ENCODE measurements at places on chromosomes 4 and X.
A peak's percentile ranks its signal among the peaks of the same experiment; 100 is the strongest.

GRCh38 chrX:130877892-130878341 lies 25.1 kb downstream of the ENOX2 start:
- no peak for DNase-seq

DNA sequence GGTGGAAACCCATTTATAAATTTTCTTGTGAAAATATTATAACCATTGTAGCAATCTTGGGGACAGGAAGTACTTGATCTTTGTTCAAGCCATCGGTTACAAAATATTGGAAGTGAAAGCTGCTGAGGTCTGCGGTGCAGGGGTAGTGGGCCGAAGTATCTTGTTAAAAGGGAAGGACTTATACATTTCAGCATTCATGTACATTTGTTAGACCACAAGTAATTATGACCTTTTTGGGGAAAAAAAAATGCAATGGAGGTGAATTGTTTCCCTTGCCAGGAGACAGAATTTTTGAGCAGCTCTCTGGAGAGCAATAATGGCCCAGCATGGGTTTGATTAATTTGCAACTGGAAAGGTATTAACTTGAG lies 121.3 kb downstream of the EGF start:
- DNase-seq = no peak

- no peak for DNase-seq
Observed at GRCh38 chrX:134691453-134691852, 33.2 kb upstream of the PLAC1 start.

DNA sequence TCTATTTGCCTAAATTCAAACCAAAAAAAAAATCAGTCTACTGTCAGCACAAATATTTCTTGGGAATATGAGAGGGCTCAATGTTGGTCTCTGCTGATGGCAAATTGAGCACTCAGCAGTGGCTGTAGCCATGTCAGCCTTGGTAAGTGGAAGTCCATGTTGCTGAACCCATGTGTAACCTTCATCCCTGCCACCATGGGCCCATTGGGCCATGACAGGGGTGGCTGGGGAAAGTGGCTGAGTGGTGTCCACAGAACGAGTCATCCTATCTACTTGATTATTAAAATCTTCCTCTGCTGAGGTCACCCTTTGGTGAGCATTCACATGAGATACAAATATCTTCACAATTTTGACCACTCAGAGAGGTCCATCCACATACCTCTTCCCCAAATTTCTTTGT lies 56.8 kb upstream of the FAM9B start:
- DNase-seq = no peak

DNA sequence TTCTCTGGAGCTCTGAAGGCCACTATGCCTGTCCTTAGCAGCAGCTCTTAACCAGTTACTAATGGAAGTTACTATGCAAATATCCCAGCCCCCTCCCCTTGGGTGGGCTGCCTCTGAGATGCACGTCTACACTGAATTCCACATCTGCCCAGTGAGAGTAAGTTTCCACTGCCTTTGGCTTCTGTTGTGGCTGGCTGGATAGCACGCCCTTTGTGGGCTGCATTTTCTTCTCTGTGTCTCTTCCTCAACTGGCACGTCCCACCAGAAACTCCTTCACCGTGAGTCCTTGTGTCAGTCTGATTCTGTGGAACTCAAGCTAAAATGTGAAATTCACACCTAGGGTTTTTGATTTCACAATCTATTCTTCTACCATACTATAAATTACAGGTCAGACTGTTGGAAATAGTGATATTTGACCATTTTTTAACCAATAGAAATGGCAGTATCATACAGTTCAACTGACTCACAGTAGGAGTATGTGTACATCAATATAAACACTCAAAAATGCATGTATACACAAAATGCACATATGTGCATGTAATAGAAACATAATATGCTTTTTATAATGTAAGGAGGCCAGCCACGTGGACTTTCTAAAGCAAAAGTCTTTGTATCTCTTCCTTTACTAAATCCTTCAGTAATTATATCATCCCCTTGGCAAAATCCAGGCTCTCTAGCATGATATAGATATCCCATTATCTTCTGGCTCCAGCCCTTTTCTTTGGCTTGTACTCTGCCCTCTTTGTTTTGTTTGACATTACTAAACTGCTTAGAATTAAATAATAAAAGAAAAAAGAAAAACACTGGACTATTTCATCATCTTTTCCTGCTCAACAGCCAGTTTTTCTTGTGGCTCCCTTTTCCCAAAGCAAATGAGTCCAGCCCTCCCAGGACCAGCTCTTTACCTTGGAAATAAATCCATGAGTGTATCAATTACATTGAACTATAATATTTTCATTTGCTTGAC lies 33.2 kb upstream of the LDB2 start:
- no peak for DNase-seq

GRCh38 chr4:11768251-11768972 lies 339.7 kb upstream of the HS3ST1 start:
- DNase-seq = no peak

GRCh38 chr4:32417113-32417704 lies 1697.0 kb downstream of the PCDH7 start:
- no peak for DNase-seq

DNA sequence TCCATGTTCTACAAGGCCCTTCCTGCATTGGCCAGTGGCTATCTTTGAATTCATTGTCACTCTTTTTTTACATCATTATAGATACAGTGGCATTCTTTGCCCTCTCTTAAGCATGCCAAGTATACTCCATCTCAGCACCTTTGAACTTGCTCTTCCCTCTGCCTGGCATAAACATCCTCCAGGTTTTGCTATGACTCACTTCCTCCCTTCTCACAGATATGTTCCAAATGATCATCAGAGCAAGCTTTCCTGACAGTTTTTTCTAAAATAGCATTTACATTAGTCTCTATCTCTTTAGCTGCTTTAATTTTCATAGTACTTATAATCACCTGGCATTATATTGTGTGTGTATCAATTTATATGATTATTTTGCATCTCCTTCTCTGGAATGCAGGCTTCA lies 553.3 kb upstream of the MAGEB2 start:
- DNase-seq = no peak

GRCh38 chrX:16842684-16843083 lies 27.5 kb downstream of the RBBP7 start:
- DNase-seq = no peak

DNA sequence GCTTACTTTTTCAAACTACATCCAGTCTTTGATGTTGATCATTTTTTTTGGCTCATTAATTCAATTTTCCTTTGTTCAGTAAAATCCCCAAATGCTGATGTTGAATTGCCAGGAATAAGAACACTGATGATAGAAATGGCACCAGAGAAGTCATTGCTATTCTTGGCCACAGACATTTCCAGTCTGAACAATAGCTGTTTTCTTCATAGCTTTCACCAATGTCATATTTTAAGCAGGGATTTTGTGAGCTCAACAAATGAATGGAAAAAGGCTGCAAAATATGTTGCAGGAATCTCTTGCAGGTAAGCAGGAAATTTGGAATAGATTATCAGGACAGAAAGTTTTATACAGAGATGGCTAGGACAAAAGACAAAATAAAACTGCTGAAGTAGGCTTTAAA lies 40.5 kb upstream of the GLRB start:
- DNase-seq = no peak

- no peak for DNase-seq
Observed at GRCh38 chrX:129549124-129549523, 9.1 kb downstream of the OCRL start.

DNA sequence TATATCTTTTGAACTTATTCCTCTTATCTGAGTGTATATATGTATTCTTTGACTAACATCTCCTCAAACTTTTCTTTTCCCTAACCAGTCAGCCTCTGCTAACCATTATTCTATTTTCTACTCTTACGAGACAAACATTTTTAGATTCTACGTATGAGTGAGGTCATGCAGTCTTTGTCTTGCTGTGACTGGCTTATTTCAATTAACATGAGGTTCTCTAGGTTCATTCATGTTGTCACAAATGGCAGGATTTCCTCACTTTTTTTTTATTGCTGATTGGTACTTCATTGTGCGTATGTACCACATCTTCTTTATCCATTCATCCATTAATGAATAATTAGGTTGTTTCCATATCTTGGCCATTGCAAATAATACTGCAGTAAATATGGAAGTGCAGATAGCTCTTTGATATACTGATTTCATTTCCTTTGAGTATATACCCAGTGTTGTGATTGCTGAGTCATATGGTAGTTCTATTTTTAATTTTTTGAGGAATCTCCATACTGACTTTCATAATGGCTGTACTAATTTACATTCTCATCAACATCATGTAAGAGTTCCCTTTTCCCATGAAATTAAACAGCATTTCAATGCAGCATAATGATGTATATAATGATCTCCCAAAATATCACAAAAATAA lies 80.1 kb downstream of the HS3ST1 start:
- DNase-seq = no peak

DNA sequence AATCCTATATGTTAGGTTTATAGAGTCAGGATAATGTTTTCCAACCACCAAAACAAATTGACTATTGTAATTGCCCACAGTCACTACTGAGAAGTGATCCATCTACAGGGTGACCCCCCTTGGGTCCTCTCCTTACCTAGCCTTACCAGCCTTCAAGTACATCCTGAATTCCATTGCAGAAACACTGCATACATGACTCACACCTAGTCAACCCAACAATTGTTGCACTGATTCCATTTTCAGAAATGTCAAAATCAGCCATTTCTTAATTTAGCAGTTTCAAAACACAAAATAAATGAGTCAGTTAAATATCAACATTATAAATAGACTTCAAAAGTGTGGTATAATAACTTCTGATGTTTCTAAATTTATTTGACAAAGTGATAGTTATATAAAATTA lies 106.3 kb upstream of the TNIP3 start:
- no peak for DNase-seq

DNA sequence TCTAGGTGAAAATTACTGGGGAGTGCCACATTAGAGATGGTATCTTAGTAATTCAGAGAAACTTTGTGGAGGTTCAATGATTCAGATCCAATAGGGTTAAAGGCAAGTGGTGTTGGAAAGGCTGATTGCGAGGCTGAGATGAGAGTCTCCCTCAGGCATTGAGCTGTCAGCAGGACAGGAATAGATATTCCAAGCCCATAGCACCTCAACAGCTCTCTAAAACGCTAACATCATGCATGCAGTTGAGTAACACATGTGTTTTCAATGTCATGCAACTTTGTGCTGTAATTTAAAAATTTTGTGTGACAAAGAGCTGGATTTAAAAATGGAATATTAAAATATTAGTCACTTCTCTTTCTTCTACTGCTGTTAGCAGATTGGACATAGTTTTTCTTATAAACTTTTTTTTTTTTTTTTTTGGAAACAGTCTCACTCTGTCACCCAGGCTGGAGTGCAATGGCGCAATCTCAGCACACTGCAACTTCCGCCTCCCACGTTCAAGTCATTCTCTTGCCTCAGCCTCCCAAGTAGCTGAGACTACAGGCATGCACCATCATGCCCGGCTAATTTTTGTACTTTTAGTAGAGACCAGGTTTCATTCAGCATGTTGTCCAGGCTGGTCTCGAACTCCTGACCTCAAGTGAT lies 173.5 kb upstream of the C1QTNF7 start:
- DNase-seq = no peak

GRCh38 chrX:36062778-36063177 lies 143.2 kb downstream of the CFAP47 start:
- DNase-seq = no peak

DNA sequence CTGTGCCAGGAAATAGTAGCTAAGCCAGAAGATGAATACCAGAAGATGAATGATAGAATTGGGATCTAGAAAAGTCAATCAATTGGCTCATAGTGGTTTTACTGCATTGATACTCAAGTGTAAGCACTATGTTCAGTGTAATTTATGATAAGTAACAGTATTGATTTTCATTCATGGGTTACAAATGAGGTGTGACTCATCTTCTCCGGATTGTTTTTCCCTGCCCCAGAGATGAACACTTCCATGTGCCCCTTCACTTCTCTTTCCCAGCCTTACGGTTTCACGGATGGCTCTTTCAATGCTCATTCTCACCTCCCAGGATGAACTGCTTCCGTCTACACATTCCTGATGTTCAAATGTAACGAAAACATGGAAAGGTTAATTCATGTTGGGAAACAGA lies 9.8 kb upstream of the GUCY1B1 start:
- no peak for DNase-seq

GRCh38 chrX:156001667-156002021 lies 4.1 kb downstream of the IL9R start:
- DNase-seq = peak; percentile 64

DNA sequence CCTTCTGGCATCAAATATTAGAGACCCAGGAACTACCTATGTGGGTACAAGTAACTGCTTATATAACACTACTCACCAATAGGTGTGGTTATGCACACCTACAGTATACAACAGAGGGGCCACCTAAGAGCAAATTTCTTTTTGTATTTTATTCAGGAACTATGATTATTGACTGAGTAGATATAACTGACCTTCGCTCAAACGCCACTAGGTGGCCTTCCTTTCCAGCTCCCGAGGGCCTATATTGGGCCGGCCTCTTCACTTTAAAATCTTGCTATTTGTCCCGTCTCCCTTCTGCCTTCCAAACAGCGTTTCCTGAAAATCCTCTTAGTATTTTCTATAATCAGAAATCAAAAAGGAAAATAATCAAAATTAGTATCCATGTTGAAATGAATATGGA lies 19.9 kb upstream of the PABPC5 start:
- no peak for DNase-seq

DNA sequence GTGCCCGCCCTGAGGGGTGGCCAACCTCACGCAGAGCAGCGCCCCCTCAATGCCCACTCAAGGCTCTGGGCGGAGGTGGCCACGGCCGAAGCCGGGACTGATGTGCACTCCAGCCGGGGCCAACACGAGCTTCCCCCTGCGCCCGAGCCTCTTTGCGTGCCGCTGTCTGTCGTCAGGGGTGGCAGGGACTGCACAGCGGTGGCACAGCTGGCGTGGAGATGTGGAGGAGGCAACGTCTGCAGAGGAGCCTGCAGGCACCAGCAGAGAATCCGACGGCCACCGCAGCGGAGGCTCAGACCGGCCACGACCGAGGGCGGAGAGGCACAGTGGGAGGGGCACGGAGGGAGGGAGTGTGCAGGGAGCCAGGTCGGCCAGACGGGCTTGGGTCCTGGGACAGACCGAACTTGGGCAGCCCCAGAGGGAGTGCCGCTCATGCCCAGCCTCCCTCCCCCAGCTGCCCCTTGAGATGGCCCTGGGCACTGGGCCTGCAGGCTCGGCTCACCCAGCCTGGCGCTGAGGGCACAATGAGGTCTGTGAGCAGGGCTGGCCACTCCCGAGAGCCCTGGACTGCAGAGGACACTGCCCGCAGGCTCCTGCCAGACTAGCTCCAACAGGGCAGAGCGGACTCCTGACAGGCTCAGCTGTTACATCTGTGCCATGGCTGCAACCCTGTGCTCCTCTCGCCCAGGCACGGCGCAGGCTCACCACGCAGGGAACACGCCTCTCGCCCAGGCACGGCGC lies 46.5 kb upstream of the CPLX1 start:
- no peak for DNase-seq

- no peak for DNase-seq
Observed at GRCh38 chr4:145722561-145722960, 42.6 kb downstream of the C4orf51 start.

Data from vagina (tissue), 2 donors.